ENCODE measurements at places on chromosomes 6 and 20. TPM values are rescaled to one million over a fixed set of nuclear protein-coding genes. Genes with fewer than 3 reads are reported as not detected.

Gene SYCP2L
- polyA plus RNA-seq: 9.0 TPM

- no peak for DNase-seq
These were observed 1.5 kb downstream of the ZBTB22 start for GRCh38 chr6:33315793-33316602.

- DNase-seq: no peak
These were observed 106.9 kb downstream of the TRDN start for GRCh38 chr6:123529843-123530242.

DNA sequence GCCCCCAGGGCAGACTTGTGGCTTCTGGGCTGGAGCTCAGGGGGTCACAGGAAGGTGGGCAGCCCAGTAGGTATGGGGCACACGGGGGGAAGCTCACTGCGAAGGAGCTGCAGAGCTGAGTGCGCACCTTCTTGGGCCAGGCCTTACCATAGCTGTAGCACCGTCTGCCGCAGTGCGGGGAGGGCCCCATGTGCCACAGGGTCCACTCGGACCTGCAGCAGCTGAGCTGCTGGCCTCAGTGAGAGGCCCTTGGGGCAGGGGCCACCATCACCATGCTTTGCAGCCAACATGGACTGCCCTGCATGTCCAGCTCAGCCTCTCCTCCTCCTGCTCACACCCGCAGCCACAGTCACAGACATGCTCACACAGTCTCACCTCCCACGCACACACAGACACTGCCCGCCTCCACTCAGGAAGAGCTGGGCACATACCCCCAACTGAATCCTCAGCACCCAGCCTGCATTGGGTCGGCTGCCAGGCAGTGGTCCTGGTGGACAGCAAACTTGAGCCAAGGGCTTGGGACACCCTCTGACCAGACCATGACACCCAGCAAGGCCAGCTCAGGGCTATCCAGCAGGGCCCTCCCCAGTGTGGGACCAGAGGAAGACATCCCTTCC lies 35.3 kb downstream of the YTHDF1 start:
- DNase-seq: no peak

GRCh38 chr6:2729921-2730320 lies 20.8 kb downstream of the MYLK4 start:
- no peak for DNase-seq

DNA sequence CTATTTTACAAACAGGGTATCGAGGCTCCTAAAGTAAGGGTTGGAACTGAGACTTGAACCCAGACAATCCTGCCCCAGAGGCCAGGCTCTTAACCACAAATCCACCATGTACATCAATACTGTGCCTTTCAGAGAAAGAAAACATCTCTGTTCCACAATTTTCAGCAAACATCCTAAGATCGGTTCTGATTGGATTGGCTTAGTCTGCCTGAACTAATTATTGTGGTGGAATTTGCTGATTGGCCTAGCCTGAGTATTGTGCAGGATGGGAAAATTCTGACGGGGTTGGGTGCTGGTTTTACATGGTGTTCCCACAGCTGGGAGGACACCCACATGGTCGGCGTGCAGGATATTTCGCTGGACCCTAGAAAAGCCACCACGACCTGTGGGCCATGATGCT lies at the start of gene CLPSL1:
CLPSL1 (plus strand) TSS at position 301 of the 400 bp plus-strand sequence; CDS start at position 393, 92 bp downstream.
- DNase-seq: no peak
